ENCODE measurements at places on chromosomes 12 and 14.
A peak's percentile ranks its signal among the peaks of the same experiment; 100 is the strongest.

DNA sequence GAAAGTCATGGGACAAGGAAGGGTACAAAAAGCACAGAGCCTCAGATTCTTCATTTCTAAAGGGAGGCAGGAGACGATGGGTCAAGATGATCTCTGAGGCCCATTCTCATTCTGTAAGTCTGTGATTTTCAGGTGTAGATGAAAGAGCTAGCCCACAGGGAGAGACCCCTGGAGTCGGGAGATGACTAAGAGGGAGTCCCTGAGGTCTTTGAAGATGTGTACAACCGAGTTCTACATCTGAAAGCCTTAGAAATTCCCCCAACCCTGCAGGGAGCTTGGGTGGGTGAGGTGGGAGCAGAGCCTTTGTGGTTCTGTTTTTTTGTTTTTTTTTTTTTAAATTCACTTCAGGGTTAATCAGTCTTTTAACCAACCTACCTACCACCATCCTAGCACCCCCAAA is 3.1 kb downstream of the WNT10B start:
- DNase-seq, result no peak

DNA sequence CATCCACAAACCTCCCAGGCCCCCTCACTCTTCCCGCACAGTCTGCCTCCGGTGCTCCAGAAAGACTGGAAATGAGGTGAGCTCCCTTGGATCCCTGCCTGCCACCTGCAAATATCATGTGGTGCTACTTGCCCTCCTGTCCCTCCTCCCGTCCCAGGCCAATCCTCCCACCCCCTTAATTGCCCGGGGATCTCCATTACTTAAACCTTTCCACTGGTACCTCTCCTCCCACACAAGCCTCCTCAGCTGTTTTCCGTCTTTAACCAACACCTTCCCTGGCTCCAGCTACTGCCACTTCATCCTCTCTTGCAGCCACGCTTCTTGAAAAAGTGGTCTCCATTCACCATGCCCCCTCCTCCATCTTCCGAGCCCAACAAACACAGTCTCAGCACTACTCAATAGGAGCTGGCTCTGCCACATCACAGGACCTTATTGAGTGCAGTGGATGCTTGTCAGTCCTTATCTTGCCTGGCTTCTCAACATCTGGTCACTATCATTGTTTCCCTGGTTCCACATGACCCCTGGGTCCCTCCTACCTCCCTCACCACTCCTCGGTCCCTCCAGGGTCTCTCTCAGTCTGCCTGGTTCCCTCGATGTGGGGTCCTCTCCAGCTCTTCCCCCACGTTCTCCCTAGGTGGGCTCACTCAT is 11.5 kb downstream of the FAIM2 start:
- no peak for DNase-seq

DNA sequence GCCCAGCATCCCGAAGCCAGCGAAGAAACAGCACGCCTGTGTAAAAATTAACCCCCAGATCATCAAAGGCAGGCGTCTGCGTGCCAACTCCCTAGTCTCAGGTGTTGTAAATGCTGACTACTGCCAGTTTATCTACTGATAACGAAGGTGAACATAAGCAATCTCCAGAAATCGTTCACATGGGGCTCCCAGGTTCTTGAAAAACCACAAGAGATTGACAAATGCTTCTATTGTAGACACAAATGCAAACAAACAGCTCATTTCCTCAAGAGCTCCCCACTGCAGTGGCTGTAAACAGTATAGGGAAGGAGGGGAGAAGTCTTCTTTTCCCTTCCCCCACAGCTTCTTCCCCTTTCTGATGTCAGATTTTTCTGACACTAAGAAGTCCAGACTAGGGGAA is 5.3 kb upstream of the PLEKHG3 start:
- DNase-seq, result no peak

DNA sequence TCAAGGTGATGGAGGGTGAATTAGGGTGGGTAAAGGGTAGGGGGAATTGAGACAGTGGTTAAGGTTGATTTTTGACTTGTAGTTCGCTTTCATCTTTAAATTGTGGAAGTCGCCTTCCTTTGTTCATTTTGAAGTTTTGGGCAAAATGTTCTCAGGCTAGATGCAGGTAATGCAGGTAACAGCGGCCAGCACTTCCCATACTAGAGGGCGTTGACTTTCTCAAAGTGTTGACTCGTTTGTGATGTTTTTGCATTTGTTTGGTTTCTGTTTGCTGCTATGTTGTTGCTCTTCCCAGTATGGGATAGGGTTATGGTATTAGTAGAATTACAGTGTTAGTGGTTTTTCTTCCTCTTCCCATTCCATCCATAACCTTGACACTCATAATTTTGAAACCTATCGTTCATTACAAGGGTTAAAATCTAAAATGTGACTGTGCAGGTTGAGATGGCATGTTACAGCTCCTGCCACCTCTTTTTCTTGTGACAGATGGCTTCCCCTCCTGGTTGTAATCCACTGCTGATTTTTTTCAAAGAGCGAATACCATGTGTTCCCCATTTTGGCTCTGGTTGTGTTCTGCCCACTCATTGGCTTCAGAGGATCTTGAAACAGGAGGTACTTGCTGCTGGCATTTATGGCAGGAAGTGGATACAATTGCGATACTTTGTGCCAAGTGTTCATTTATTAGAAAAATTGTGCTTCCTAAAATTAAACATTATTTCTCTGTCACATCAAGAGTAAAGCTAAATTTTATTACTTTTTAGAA is 57.1 kb downstream of the ERC1 start:
- no peak for DNase-seq

DNA sequence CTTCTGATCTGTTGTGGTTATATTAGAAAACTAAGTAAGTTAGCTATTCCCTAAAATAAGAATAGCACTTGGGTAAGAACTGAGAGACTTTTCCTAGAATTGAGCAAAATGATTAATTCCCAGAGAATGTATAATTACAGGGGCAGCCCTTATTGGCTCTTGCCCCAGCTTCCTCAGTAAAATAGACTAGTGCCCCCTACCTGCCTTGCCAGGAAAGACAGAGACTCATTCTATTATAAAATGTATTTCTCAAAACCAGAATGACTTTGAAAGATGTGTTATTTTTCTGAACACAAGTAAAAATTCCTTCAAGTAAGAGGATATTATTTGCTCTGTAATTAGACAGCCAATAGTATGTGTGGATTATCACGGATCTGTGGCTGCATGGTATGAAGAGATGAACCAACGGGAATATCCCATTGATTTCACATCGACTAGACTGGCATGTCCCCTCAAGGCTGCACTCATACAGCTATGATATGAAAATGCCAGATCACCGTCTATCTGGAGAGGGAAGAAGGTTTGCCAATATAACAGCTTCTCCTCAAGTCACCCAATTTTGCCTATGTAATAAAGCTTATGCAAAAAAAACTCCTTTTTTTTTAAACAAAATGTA is 7.4 kb upstream of the GLRX5 start:
- DNase-seq, result peak; percentile 49

- DNase-seq, result no peak
Observed at GRCh38 chr14:36513451-36514277, 6.4 kb downstream of the NKX2-1 start.

- DNase-seq, result no peak
Observed at GRCh38 chr12:57838594-57839302, 7.8 kb downstream of the CTDSP2 start.

- no peak for DNase-seq
Observed at GRCh38 chr14:104821971-104822608, 21.2 kb downstream of the ZBTB42 start.

DNA sequence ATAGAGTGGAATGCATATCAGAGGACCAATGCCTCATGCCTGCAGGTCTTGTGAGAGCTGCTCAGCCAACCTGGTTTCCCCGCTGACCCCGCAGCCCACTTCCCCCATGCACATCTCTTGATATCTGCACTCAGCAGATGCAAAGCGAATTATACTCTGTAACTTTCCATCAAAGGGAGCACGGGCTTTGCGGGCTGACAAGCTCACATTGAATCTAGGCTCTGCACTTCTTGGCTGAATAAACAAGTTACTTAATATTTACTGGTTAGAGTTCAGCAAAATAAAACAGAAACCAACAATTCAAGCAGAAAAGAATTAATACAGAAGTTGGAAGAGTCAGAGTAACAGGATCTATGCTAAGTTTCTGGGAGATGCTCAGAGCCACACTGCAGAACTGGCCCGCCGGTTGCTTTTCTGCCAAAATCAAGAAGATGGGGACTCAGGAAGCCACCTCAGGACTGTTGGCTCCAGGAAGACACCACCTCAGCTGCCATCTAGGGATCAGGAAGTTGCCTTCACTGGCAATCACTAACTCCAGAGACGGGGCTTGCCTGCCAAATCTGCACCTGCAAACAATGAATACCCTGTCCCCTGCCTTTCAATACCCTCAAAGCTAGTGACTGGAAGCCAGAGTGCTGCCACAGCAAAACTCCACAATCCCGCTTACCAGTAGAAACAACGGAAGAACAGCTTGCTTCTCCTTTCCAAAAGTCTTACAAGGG is 46.5 kb downstream of the NR1H4 start:
- DNase-seq, result no peak

GRCh38 chr12:75684678-75685616 is 173.5 kb upstream of the KRR1 start:
- peak; percentile 93 for DNase-seq

- no peak for DNase-seq
Observed at GRCh38 chr14:77584809-77585208, 31.6 kb downstream of the SPTLC2 start.

DNA sequence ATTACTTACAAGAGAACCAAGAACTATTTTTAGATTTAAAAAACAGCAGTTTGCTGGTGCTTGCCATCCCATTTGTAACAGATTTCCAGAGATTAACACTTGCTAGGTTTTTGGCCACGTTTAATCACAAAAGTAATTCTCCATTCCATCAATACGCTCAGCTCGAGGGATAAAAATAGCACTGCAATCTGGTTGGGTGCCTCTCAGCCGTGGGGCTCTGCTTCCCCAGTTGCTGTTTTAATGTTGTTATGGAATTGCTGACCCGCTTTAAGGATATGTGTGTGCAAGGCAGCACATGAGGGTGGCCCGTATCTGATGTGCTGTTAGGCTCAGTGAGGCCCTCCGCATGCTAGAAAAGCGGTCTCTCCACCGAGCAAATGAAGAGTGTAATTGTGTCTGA is 222.2 kb upstream of the TMEM260 start:
- no peak for DNase-seq

DNA sequence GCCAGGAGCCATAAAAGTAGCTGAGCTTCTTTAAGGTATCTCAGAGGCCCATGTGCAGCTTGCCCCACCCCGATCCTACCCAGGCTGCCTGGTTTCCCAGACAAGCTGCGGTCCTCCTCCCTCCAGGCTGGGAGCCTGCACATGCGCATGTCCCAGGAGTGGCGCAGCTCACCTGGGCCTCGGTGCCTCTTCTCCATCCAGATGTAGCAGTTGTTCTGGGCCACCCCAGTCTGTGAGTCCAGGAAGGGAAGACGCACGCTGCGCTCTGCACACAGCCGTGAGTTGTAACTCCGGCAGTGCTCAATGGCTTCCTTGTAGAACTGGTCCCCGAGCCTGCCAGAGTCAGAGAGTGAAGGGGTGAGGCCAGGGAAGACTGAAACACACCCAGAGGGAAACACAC is 122.3 kb downstream of the DPF3 start:
- DNase-seq, result no peak

DNA sequence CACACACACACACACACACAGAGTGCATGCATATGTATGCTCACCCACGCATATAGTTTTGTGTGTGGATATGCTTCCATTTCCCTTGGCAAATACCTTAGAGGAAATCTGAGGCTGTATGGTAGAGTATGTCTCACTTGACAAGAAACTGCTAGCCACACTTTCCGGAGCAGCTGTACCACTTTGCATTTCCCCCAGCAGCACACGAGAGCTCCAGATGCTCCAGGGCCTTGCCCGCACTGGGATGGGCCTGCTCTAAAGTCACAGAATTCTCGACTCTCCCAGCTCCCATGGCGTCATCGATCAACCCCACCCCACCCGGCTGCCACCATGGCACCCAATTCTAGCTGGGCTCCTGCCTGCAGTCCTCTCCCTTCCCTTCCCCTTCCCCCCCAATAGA is 21.9 kb downstream of the CLMN start:
- DNase-seq, result no peak

DNA sequence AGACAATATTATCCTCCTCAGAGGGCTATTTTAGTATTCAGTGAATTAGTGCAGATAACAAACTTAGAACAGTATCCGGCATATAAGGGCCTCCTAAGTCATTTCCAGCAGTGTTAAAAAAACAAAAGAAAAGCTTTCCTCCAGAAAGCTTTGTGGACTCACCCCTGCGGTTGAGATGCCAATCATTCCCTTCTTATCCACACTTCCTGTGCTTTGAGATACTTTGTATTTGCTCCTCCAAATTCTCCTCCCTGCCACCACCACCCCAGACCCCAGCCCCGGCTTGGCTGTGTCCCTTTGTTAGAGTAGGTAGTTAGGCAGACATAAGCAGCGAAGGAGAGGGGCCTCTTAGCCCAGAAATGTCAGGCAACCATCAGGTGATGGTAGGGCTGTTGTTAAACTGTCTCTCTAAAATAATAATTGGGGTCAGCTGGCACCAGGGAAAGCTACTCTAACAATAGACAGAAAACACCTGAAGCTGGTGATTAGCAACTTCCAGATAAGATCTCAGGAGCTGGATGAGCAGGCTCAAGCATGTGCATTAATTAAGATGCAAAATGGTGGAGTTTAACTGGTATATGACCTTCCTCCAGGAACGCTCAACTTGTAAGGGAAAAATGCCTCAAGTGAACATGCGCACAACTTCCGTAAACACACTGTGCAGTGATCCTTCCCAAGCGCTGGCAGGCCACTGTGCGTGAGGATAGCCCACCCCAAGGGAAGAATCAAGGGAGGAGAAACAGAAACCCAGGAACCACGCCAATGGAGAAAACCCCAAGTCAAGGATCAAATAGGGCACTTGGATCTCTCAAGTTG is 152.1 kb upstream of the EEA1 start:
- DNase-seq, result peak; percentile 82

DNA sequence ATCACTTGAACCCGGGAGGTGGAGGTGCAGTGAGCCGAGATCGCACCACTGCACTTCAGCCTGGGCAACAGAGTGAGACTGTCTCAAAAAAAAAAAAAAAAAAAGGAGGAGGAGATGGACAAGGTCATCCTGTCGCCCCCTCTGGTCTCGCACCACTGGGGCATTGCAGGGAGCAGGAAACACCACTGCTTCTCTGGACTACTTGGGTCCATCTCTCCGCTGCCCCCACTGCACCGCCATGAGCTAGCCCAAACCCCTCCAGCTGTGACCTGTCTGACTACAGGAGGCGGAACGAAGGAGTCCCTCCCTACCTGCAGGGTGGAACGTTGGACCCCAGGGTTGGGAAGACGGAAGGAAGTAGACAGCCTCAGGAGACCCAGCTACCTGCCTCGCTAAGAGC is 18.2 kb upstream of the FAM222A start:
- DNase-seq, result no peak

DNA sequence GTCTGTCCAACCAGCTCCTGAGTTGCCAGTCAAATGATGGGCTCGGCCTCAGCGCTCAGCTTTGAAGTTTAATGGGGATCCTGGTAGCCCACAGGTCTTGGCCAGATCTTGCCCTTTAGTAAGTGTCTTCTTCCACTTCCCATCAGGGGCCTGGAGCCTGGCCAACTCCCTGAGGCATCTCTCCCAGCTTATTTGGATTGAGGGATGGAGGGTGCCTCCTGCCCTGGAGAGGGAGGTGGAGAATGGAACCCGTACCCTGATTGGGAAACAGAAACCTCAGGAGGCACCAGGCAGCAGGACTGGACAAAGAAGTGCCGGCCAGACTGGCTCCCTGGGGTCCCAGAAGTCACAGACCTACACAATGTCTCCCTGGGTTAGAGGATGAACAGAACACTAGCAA is 40.5 kb upstream of the LTBP2 start:
- DNase-seq, result no peak
